ENCODE measurements at places on chromosomes 6 and 20.

DNA sequence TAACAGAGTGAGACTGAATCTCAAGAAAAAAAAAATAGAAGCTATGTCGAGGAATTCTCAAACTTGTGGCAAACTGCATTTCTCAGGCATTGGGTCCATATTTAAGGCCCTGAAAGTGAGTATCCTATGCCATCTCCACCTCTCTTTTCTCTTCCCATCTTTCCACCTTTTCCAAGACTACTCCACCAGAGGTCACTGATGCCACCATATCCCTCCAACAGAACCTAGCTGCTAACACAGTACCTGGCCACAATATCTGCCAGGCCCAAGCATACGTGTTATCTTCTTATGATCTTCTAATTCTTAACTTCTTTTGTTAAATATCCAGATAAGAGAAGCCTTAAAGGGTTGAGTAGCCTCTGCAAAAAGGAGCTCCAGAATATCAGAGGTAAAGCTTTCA is 8.2 kb upstream of the ADGRF4 start:
- no peak for DNase-seq

- DNase-seq: peak; percentile 54
These were observed 136.5 kb upstream of the PRND start for GRCh38 chr20:4585104-4585753.

DNA sequence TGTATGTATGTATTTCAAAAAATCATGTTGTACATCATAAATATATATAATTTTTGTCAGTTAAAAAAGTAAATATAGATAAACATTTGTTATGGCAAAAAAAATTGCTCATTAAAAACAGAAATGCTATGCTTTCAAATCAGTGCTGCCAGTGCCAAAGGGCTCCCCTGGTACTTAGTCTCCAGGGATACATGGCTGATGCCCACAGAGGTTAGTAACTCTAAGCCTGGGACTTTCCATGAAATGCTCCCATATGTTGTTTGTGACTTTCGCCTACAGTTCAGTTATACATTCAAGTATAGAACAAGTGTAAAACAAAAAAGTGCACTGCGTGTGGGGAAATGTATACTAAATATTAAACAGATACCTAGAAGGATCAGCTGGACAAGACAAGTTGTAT is 104.0 kb downstream of the TENT5A start:
- DNase-seq: no peak

DNA sequence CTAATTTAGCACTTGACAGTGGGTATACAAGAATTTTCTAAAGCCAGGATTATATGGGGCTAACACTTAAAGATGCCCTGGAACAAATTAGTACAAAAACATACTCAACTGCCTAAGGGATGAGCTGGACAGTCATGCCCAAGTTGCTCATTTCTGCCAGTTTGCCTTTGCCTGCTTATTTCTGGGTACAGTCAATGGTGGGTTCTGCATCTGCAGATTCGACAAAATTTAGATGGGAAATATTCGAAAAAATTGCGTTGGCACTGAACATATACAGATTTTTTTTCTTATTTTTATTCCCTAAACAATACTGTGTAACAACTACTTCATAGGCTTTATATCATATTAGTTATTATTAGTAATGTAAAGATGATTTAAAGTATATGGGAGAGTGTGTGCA is 591.9 kb downstream of the EPM2A start:
- DNase-seq: no peak

DNA sequence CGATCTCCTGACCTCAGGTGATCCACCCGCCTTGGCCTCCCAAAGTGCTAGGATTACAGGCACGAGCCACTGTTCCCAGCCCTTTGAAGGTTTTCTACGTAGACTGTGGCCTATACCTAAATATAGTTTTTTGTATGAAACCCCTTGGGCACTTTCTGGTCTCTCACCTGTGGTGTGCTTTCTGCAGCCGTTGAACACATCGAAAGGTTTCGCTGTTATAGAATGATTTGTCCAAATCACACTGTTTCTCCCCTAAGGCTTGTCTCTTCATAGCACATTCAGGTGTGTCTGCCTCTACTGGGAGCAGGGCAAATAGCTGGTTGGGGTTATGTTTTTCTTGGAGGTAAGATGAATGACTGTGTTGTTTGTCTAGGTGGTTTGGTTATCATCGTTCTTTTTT is 597.9 kb downstream of the RNF144B start:
- DNase-seq: no peak

DNA sequence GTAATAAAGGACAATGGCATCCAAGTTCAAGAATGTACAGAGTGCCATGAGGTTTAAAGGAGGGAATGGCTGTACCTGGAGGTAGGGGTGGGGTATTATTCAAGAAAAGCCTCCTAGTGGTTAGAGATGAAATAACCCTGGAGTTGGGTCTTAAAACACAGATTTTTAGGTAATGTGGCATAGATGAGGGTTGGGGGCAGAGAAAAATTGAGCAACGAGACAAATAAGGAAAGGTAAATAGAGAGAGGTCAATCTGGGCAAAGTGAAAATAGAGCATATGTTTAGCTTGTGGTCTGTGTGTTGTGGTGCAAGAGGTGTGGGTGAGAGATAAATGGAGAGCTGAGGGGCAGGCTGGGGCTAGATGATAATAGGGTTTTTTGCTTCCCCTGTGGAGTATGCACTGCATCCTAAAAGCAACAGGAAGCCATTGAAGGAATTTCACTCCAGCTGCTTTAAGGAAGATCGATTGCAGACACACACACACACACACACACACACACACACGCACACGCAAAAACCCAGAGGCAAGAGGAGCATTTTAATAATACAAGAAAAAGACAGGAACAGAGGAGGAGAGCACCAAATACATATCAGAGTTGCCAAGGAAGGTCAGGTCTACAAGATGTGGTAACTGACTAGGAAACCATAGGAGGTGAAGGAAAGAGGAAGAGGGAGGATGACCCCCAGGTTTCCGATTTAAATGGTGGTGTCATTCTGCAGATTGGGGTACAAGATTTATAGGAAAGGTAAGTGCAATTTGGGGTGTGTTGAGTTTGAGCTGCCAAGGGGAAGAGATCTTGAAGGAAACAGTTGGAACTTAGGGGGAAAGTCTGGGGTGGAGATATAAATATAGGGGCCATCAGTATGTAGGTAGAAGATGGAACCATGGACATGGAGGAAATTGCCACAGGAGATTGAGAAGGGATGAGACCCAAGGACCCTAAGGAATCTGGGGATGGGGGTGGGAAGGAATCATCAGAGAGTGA is 31.3 kb upstream of the ADGRF1 start:
- no peak for DNase-seq

DNA sequence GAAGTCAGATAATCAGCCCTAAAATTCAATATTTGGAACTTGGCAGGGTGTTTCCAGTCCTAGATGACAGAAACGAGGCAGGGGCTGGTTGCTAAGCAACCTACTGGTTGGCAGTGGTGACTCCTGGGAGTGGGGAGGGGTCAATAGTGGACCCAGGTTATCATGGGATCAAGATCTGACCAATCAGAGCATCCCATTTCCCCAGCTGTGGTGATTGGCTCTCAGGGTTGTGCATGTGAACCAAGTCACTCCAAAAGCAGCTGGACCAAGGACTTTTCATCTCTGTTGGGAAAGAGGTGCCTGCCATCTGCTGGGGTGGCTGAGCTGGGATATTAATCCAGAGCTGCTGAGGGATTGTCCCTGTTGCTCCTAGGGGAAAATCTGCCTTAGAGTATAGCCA is 253.4 kb downstream of the PREX1 start:
- no peak for DNase-seq

DNA sequence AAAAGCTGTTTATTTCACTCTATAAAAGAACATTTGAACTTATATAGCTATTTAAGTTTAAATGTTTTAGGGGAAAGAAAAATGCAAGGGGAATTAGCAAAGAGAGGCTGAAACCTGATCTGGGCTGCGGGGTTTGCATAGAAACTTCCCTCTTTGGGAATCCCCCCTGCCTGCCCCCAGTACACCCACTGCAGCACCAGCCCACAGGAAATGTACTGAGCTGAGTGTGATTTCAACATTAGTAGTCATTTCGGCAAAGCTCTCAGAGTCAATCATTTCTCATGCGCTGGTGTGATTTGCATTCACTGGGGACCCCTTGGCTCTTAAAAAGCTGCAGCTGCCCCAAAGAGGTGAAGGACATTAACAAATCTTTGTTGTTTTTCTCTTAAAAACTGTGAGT is 859.4 kb downstream of the MAFB start:
- peak; percentile 34 for DNase-seq

GRCh38 chr20:23122796-23123655 is 36.9 kb upstream of the CD93 start:
- DNase-seq: no peak

GRCh38 chr6:2173203-2173961 is 72.0 kb downstream of the GMDS start:
- DNase-seq: no peak

DNA sequence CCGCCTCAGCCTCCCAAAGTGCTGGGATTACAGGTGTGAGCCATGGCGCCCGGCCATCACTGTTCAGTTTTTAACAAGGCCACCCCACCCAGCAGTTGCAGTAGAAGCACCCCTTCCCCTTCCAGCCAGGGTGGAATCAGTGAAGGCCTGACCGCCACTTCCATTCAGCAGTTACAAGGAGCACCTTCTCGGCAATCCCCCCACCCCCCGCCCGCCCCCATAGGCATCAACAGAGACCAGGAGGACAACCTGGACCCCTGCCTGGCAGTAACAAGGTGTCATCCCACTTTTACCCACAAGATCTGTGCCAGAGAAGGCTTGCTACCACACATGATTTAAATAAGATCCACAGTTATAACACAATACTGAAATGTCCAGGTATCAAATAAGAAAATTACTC is 23.1 kb downstream of the NCR2 start:
- DNase-seq: no peak

GRCh38 chr20:46742669-46743045 is 33.2 kb downstream of the SLC2A10 start:
- DNase-seq: no peak

- peak; percentile 79 for DNase-seq
These were observed 50.0 kb upstream of the DST start for GRCh38 chr6:56692523-56693245.

GRCh38 chr6:18207438-18207837 is 52.2 kb downstream of the KDM1B start:
- DNase-seq: no peak

DNA sequence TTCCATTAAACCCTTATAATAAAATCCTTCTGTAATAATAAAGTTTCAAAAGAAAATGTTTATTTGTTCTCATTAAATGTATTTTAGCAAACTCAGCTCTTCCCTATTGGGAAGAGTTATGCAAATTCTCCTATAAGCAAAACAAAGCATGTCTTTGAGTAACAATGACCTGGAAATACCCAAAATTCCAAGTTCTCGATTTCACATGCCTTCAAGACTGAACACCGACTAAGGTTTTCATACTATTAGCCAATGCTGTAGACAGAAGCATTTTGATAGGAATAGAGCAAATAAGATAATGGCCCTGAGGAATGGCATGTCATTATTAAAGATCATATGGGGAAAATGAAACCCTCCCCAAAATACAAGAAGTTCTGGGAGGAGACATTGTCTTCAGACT is 3.8 kb downstream of the IL17A start:
- no peak for DNase-seq

- no peak for DNase-seq
These were observed 65.5 kb downstream of the ARID1B start for GRCh38 chr6:156842598-156843250.

DNA sequence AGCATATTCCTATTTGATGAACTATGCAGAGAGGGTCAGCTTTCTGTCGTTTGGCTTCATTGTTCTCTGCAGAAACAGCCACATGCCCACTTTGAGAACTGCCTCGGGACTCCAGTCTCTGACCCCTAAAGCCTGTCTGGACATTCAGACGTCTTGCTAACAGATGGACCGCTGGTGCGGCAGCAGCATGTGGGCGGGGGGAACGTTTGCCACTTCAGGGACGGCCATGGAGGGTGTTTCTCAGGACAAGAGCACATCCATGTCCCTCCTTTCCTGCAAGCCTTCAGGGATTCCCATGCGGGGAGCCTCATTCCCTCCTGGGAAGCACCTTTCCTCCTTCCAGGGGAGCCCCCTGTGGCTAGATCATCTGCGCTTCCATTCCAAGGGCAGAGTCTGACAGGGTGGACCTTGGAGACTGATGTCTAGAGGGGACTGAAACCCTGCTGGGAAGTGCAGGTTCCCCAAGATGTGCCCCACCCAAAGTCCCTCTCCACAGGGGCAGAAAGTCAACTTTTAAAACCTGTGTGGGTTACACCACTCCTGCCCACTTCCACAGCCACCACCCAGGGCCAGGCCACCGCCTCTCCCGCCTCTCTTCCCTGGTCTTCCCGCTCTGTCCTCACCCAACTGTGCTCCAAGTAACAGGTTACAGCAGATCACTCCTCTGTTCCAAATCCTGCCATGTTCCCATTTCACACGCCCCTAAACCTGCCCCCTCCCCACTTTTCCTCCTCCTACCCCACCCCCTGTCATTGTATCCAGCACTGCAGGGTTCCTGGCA is 94.8 kb upstream of the PMEPA1 start:
- no peak for DNase-seq

DNA sequence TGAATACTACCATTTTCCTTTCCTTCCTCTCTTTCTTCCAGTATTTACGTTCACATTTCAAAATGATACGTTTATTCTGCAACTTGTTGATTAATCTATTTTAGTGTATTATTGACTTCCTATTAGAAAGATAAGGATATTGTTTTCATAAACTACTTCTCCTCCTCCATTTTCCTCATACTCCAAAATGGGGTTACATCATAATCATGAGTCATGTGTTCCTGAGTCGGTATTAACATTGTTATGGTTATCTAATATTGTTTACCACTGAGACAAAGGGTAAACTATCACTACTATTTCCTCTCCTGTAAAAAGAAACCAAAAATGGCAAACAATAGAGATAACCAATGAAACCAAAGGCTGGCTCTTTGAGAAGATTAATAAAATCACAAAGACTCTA is 126.5 kb upstream of the CDYL start:
- no peak for DNase-seq

GRCh38 chr6:52162940-52163908 is 23.0 kb upstream of the IL17A start:
- peak; percentile 70 for DNase-seq

DNA sequence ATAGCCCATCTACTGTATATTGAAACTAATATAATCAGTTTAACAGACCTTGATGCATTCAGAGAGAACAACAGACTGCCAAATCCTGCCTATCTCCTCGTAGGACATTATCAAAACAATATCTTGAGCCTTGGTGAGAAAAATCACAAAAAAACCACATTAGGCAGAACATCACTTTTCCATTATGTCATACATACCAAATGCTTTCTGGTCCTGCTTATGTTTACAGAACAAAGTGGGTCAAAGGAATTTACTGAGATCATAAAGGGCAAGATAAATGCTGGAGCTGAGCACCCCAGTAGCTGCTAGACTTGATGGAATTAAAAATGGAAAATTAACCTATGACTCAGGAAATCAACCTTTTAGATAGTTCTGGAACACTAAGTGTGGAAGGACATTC is 195.3 kb upstream of the KCNK16 start:
- DNase-seq: peak; percentile 3

DNA sequence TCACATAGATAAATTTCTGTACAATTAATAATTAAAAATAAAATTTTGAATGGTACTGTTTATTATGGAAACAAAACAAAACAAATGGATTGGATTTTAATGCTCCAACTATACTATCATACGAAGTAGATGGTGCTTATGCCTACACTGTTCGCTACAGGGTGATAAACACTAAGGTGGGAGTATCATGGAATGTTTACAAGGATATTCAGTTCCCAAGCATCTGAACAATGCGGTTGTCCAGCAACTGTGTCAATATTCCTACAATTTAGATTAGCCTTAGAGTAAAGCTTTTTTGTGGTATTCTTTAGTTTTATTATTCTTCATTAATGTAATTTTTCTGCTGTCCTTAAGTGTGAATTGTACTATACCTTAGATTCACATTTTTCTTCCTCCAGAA is 105.1 kb downstream of the MMS22L start:
- no peak for DNase-seq

- DNase-seq: no peak
These were observed 50.8 kb downstream of the EYA2 start for GRCh38 chr20:46945465-46945864.
